ENCODE measurements at places on chromosomes 7 and 10. TPM values are rescaled to one million over a fixed set of nuclear protein-coding genes. Genes with fewer than 3 reads are reported as not detected.

The TACR2 gene
- polyA plus RNA-seq = 0.26 TPM

The CLDN12 gene
- 0.36 TPM for polyA plus RNA-seq

The ITPRID1 gene
- polyA plus RNA-seq = not detected

The SPDYE6 gene
- not detected for polyA plus RNA-seq

The ITPRIP gene
- polyA plus RNA-seq = 67.8 TPM

- DNase-seq = no peak
Measured at GRCh38 chr7:154287356-154287755, 235.2 kb downstream of the DPP6 start.

DNA sequence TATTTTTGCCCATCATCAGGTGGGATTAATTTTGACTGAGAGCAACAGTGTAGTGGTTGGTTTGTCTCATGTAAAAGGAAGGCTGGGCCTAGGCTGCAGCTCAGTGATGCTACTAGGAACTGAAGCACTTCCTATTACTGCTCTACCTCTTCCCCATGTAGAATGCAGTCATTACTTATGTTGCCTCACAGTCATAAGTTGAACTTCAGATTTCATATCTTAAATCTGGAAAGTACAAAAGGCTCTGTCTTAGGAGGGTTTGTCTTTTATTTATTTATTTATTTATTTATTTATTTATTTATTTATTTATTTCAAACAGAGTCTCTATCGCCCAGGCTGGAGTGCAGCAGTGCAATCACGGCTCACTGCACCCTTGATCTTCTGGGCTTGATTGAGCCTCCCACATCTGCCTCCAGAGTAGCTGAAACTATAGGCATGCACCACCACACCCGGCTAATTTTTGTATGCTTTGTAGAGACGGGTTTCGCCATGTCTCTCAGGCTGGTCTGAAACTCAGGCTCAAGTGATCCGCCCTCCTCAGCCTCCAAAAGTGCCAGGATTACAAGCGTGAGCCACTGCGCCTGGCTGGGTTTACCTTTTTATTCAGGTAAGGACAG, 721.7 kb upstream of the GALNT17 start:
- DNase-seq = no peak

DNA sequence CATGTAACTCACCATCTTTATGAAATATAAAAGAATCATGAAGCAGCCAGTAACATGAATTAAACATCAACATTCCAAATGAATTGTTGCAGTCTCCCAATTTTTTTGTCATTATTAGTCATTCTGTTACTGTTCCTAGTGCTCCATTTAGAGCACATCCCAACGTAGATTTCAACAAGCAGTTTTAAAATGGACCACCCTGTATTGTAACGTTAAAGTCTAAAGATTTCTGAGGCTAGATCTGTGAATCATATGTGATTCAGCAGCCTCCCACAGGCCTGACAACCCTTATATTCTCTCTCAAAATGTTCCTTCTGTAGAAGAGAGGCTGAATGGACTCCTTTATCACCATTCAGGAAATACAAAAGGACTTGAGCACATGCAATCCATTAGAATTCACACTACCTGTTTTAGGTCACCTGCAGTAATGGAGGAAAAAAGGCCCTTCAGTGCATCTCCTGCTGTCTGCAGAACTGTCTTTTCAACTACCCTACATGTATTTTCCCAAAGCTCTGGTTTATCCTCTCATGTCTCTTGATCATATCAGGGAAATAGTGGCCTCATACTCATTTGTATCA, 81.4 kb downstream of the CACNA2D1 start:
- no peak for DNase-seq
